Suprapubic skin (tissue), 4 donors: ENCODE measurements at places on chromosomes 1 and 21. TPM values are rescaled to one million over a fixed set of nuclear protein-coding genes. Genes with fewer than 3 reads are reported as not detected.

DNA sequence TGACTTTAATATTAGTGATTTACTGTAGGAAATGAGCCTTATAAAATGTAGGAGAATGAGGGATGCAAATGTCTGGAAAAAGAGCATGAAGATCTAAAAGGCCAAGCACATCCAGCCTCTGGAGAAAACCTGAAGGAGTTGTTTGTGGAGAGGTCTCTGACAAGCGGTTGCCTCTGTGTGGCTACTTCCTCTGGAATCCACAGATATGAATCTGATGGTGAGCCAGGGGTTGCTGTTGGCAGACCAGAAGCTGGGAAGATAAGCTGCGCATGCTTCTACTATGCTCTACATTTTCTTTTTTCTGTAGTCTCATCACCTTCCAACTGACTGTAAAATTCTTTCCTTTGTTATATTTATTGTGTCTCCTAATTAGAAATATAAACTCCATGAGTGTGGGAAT lies 248.6 kb downstream of the OLFM3 start:
- no peak for DNase-seq

DNA sequence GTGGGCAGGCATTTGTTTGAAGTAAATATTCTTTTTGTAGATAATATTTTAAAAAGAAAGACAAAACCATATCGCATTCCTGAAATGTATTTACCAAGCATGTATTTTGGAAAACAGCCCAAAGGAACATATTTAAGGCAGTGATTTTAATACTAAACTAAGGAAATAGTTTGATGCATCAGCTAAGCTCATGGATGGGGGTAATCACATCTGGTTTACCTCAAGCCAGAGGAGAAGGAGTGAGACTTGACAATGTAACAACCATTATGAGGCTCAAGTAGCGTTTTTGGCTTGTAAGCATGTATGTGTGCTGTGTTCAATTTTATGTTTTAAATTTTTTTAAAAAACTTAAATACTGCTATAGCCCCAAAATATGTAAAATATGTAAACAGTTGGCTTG lies 390.5 kb downstream of the DISC1 start:
- no peak for DNase-seq

IFNLR1 gene
- 12.3 TPM for total RNA-seq

SPRR5 gene
- 10.7 TPM for total RNA-seq

C1orf115 gene
- 24.5 TPM for total RNA-seq
